ENCODE measurements at places on chromosomes 1 and 21.
A peak's percentile ranks its signal among the peaks of the same experiment; 100 is the strongest.

- DNase-seq, result no peak
Observed at GRCh38 chr1:55088413-55088812, 49.1 kb downstream of the PCSK9 start.

DNA sequence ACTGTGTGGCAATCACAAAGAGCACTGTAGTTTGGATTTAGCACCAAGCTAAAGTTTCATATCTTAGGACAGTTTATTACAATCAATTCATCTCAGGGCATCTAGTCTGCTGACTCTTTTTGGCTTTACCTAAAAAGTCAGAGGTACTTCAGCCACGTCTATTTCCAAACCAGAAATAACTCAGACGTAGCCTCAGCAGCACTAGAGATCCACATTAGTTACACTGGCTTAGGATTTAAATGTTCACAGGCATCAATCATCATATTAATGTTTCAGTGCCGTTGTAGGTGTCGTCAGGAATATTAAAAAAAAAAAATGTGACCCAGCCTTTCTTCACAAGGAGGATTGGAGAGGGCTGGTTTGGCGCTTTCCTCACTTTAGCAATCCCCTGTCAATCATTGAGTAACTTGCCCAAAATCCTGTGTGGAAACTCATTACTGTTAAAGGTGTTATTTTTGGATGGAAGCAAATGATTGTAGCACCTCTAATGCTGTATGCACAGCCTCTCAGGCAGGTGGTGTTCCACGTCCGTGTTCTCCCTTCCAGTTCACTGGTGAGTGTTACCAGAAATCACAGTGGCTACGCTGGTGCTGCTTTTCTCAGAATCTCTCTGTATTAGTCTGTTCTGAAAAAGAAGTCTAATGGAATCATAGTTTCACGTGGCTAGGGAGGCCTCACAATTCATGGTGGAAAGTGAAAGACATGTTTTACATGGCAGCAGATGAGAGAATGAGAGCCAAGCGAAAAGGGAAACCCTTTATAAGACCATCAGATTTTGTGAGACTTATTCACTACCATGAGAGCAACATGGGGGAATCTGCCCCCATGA lies 45.4 kb downstream of the NEK7 start:
- no peak for DNase-seq

DNA sequence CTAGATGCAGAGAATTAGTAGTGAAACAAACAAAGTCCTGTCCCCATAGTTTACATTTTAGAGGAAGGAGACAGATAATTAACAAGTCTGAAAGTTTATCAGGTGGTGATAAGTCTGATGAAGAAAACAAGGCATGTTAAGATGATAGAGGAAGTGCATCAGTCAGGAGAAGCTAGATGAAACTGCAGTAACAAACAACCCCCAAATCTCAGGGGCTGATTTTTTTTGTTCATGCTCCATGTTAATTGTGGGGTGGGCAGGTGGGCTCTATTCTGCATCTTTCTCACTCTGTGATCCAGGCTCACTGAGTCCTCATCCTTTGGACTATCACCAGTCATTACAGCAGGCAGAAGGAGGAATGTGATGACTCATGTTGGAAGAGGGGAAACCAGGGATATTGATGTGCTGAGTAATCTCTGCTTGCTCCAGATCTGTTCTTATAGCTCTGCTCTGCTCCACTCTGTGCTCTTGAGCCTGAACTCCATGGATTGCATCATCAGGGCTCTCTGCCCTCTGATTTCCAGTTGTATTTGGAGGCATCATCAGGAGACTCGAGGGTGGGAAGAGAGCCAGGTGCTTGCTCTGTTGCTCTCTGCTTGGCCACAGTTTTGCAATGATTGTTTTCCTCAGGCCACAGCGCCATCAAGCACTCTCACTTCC lies 166.9 kb downstream of the IER5 start:
- no peak for DNase-seq

- DNase-seq, result no peak
Observed at GRCh38 chr1:204885288-204885711, 14.6 kb downstream of the NFASC start.

DNA sequence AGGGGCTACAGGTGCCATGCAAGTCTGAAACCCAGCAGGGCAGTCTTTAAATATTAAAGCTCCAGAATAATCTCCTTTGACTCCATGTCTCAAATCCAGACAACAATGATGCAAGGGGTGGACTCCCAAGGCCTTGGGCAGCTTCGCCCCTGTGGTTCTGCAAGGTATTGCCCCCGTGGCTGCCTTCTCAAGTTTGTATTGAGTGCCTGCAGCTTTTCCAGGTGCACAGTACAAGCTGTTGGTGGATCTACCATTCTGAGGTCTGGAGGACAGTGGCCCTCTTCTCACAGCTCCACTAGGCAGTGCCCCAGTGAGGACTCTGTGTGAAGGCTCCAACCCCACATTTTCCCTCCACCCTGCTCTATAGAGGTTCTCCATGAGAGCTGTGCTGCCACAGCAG lies 3.7 kb upstream of the MROH9 start:
- no peak for DNase-seq

- peak; percentile 84 for DNase-seq
Observed at GRCh38 chr1:19384113-19384512, 72.0 kb downstream of the SLC66A1 start.

- DNase-seq, result no peak
Observed at GRCh38 chr1:205077158-205077933, 6.9 kb downstream of the TMEM81 start.

DNA sequence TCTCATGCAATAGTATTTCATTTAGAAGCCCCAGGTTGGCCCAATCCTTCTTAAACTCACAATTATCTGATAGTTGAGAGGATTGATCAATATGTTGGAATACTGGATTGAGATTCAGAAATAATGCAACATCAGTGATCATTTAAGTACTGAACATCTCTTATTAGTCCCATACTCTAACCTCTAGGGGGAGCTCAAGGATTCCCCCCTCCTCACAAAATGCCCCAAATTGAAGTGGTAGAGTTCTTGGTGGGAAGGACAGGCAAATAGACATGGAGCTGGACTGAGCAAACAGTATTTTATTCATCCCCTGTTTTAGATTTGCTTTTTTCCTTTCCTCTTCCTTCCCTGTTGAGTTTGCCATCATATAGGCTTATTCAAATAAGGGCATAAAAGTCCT lies 62.8 kb downstream of the NGF start:
- peak; percentile 11 for DNase-seq

- no peak for DNase-seq
Observed at GRCh38 chr1:223466151-223466550, 72.9 kb downstream of the CCDC185 start.

GRCh38 chr1:44413740-44414139 lies 8.7 kb downstream of the RNF220 start:
- DNase-seq, result no peak

DNA sequence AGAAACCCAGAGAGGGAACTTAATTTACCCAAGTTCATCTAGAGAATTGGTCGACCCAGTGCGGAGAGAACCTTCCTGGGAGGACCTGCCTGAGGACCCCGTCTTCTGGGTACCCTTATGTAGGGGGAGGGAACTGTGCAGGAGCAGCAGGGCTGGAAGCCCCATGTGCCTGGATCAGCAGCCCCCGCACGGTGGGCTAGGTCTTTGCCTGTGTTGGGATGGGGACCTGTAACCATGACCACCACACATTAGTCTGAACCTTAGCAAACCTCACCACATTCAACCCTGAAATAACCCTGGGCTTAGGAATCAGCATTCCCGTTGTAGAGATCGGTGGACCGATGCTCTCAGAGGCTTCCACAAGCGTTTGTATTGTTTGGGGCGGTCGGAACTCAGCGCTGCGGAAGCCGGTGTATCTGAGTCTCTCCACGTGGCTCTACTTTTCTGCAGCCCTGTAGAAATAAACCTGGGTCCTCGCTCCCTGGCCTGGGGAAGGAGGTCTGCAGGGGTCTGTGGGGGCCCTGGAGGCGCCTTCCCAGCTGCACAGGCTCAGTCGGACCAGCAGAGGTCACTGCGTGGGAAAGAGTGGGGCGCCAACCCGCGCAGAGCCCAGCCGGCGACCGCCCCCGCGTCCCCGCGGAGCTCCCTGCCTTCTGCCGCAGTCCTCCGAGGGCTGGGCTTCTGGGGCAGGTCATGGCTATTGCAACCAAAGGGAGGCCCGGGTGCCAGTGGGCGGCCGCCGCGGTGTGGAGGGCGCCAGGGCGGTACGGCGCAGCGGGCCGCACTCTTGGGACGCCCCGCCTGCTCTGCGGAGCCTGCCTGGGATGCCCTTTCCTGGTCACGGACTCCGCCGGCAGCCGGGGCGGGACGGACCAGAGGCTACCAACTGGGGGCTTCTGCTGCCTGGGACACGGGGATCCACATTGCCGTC lies 36.2 kb upstream of the KCNA10 start:
- no peak for DNase-seq

GRCh38 chr1:226121049-226121586 lies 58.6 kb downstream of the H3-3A start:
- peak; percentile 39 for DNase-seq

DNA sequence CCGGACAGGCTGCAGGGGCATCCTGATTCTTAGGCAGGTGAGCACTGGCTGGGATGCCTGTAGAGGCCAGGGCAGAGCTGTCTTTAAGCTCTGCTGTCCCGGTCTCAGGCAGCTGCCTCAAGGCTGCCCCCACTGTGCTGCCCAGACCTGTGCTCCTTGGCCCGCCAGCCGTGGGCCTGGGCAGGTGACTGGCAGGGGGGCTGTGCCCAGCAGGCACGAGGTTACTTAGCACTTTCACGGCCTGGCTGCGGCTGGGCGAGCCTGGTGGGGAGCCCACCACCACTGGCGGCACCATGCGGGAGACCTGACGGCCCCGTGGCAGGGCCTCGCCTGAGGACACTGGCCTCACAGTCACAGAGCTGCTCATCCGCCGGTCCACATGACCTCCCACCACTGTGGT lies 8.2 kb downstream of the CRYBG2 start:
- no peak for DNase-seq

- DNase-seq, result no peak
Observed at GRCh38 chr1:22925111-22925510, 47.6 kb downstream of the LACTBL1 start.

- no peak for DNase-seq
Observed at GRCh38 chr1:156496211-156496761, 4.3 kb downstream of the MEF2D start.

DNA sequence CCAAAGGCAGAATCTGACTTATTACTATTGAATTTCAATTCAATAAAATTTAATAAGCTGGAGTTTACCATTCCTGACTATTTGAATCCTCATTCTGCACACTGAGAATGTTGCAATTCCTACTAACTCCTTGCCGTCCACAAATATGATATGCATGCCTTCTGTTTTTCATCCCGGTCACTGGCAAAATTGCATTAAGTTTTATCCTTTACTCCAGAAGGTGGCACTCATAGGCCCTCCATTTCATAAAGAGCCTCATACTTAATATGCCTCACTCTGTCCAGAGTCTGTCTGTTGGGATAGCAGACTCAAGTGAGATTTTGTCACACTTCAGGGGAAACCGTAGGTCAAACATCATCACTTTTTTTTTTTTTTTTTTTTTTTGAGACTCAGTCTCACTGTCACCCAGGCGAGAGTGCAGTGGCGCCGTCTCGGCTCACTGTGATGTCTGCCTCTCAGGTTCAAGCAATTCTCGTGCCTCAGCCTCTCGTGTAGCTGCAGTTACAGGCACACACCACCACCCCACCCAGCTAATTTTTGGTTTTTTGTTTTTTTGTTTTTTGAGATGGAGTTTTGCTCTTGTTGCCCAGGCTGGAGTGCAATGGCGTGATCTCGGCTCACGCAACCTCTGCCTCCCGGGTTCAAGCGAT lies 27.3 kb downstream of the F11R start:
- peak; percentile 21 for DNase-seq

DNA sequence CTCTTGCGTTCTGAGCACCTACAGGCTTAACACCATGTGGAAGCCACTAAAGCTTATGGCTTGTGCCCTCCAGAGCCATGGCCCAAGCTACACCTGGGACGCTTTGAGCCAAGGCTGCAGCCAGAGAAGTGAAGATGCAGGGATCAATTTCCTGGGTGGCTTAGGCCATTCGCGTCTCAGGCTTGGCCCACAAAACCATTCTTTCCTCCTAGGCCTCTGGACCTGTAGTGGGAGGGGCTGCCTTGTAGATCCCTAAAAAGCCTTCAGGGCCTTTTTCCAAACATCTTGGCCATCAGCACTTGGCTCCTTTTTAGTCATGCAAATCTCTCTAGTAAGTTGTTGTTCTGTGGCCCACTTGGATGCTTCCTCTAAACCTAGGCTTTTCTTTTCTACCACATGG lies 401.7 kb upstream of the RUNX1 start:
- no peak for DNase-seq

- DNase-seq, result no peak
Observed at GRCh38 chr1:179241530-179242097, 12.1 kb upstream of the ABL2 start.

- no peak for DNase-seq
Observed at GRCh38 chr1:182299728-182300616, 91.6 kb downstream of the GLUL start.

- peak; percentile 70 for DNase-seq
Observed at GRCh38 chr1:181021811-181022434, 747 bp downstream of the STX6 start.

DNA sequence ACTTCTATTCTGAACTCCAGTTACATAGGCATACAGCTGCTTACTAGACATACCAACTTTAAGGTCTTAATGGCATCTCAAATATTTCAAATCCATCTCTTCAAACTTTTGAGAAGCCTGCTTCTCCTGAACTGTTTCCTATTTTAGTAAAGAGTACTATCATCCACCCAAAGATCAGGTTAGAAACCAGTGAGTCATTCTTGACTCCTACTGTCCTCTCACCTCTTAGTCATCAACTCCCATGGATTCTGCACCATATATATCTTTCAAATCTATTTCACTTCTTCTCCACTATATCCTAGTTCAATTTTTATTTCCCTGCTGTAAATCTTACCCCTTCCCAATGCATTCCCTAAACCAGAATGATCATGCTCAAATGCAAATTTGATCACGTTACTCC lies 18.1 kb upstream of the BEND5 start:
- no peak for DNase-seq

GRCh38 chr1:244304656-244305055 lies 147.1 kb downstream of the ADSS2 start:
- no peak for DNase-seq

GRCh38 chr1:4602462-4603294 lies 51.7 kb upstream of the AJAP1 start:
- no peak for DNase-seq

DNA sequence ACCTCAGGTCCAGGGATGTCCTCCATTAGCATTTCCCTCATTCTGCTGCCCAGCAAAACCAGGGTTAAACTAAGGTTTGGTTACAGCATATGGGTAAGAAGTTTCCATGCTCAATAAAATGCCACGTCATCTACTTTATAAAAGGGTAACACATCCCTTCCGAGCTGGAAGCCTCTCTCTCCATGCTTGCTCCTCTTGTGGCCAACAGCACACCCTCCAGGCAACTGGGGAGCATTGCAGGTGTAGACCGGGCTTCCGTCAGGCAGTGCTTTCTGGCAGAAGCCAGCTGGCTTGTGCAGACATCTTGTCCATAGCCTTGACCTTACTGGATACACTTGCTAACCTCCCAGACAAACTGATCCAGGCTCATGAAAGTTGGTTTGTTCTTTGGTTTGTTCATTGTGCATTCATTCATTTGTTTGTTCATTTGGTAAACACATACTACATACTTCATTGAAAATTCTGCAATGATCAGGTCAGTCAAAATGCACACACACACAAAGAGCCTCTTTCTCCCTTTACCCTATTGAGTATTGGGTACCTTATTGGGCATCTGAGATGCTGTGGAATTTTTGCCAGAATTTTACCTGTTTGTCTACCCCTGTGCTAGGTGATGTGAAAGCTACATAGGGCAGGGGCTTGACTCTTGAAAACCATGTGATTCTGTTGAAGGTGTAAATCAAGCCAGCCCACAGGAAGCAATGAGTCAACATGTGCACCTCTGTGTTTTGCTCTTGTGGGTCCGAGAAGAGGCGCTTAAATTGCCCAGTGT lies 422.8 kb downstream of the CAMTA1 start:
- DNase-seq, result peak; percentile 87
